ENCODE measurements at places on chromosomes 6 and 20.
A peak's percentile ranks its signal among the peaks of the same experiment; 100 is the strongest.

GRCh38 chr6:40440053-40440452 lies 147.1 kb downstream of the LRFN2 start:
- DNase-seq: peak; percentile 53

DNA sequence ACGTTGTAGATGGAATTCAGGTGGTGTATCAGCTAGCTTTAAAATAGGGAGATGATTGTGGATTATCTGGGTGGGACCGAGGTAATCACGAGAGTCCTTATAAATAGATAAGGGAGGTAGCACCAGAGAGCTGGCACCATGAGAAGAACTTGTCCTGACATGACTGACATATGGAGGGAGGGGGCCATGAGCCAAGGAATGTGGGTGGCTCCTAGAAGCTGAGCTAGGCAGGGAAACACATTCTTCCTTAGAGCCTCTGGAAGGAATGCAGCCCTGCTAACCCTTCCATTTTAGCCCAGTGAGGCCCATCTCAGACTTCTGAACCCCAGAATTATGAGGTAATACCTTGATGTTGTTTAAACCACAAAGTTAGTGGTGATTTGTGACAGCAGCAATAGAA lies 321.1 kb upstream of the SULF2 start:
- no peak for DNase-seq

DNA sequence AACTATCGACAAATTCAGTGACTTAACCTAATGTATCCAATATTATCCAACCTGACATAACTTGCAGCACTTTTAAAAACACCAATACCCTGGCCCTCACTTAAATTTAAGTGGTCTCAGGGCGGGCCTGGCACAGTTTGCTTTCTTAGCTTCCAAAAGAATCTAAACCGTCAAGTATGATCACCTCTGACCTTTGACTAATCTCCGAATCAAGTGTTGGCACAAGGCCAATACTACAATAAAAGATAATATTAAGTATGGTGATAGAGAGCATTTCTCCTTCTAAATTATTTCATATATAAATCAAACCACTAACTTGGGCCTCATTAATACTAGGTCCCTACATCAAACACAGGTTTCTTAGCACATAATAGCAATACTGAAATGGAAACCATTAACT lies 153.0 kb downstream of the PTPRK start:
- no peak for DNase-seq

DNA sequence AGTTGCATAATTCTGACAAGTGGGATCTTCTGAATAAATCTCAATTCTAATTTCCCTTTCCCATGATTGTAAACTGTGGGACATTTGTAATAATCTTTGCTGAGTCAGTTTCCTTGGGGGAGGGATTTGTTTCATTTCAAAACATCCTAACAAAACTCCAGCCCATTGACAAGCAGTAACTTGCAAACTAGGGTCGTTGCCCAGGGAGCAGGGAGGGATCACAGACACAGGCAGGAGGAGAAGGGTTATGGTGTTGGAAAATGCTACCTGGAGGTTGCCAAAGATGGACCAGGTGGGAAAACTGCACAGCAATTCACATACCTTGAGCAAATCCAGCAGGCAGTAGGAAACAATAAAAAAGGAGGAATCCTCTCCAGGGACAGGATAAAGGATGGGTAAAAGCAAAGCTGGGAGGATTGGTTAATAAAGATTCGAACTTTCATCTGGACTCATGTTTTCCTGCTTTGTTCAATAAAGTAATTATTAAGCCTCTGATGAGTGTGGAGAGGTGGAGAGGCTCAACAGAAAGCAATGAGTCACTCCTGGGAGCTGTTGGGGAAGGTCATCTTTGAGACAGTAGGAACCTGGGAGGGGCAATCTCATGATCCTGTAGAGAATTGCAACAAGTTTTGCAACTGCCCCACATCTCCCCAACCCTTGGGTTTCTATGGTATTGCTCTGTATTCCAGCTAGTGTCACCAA lies 87.3 kb upstream of the AKIRIN2 start:
- peak; percentile 91 for DNase-seq

DNA sequence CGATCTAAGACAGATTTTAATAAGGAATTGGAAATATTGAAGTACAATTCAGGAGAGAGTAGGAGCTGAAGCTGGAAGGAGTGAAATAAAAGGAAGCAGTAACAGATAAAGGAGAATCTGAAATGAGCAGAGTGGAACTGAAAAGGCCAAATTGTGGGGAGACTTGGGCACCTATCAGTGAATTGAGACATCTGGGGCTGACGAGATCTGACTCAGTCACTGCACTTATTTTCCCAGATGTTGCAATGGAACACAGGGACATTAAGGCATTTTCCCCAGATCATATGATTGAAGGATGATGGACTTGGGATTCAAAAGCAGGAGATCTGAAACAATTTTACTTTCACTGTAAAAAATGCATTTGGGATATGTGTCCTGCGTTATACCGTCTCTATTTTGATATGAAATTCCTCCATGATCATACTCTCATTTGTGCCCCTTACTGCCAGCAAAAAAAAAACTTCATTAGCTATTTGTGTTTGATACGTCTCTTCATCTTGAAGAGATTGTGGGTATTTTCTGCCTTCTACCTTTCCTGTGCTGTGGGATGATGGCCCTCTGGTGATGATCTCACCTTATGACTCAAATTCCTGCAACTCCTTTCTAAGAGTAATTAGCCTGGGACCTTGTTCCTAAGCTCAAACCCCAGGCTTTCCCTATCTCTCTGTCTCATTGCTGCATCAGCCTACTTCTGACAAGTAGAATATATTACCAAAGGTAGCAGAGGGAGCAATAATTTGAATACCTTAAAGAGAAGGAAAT lies 278.5 kb upstream of the MAN1A1 start:
- DNase-seq: no peak

DNA sequence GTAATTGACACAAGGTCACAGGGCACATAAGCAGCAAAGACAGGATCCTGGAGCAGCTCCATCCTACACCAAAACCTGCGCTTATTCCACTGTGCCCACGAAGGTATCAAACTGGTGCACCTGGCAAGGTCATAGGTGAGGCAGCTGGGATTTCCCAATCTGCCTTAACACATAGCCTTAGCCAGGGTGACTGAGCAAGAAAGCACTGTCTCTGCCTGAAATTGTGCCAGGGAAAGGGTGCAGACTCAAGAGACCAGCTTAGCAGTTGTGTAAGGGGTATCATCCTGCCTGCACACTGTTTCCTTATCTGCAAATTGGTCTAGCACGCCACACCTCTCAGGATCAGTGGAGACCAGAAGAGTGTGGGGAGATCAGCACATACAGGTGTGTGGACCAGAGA lies 82.8 kb downstream of the MAFB start:
- DNase-seq: no peak

DNA sequence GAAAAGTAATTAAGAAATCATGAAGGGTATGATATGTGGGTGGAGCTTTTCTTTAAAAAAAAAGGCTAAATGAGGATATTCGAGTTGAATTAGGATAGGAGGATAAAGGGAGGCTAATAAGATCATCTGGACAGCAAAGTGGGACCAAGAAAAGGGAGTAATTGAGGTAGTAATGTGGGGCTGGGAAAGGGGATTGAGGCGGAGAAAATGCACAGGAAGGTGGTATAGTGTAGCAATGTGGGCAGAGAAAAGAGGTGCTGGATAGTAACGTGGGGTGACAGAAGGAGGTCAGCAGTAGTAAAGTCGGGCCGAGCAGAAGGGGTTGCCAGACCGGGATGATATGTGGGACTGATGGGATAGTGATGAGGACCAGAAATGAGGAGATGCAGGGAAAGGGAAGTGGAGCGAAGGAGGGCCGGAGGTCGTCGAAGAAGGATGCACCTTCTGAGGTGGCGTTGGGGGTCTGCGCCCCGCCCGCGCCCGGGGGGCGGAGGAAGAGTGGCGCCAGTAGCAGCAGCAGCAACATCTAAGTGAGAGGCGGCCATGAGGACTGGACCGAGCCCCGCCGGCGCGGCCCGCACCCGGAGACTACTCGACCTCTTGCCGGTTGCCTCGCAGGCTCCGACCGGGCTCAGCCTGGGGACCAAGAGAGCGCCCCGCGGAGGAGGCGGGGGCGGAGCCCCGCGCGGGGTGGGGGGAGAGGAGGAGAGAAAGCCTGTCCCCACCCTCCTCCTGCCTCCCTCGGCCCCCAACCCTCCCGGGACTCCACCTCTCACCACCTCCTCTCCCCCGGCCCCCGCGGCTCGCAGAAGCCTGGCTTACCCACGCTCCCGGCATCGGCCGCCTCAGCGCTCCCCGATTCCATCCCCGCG lies 887 bp downstream of the GABBR1 start:
- no peak for DNase-seq

GRCh38 chr6:152821525-152821924 lies 70.9 kb downstream of the VIP start:
- DNase-seq: no peak

DNA sequence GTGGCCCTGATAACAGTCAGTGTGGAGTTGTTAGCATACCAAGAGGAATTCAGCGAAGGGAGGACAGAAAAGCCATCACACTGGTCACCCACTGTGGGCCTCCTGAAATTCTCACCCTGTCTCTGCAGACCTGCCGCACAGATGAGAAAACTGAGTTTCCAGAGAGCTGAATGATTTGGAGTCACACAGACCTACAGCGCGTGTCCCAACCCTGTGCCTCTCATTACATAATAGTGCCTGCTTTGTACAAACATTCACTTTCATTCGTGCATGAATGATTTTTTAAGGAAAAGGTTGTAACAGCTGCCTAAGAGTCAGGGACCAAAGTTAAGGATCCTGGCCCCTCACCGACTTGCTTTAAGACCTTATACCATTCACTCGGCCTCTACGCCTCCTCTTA lies 62.7 kb downstream of the THBS2 start:
- DNase-seq: no peak

GRCh38 chr20:35462351-35462750 lies 7.0 kb downstream of the CEP250 start:
- DNase-seq: no peak

GRCh38 chr6:149168968-149169367 lies 148.5 kb upstream of the TAB2 start:
- no peak for DNase-seq

DNA sequence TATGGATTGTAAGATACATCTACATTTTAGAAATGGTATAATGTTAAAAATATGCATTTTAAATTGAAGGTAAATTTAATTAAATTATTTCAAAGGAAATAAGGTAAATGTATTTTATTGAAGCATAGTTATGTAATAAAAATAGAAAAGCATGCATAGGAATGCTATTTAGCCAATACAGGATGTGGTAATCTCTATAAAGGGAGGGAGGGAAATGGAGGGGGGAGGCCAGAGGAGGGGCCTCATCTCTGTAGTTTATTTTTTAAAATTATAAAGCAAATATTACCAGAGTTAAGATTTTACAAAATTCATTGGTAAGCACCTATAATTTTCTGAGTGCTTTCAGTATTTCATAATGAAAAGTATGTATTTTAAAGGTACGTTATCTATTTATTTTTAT lies 27.2 kb downstream of the SLC16A10 start:
- DNase-seq: no peak

DNA sequence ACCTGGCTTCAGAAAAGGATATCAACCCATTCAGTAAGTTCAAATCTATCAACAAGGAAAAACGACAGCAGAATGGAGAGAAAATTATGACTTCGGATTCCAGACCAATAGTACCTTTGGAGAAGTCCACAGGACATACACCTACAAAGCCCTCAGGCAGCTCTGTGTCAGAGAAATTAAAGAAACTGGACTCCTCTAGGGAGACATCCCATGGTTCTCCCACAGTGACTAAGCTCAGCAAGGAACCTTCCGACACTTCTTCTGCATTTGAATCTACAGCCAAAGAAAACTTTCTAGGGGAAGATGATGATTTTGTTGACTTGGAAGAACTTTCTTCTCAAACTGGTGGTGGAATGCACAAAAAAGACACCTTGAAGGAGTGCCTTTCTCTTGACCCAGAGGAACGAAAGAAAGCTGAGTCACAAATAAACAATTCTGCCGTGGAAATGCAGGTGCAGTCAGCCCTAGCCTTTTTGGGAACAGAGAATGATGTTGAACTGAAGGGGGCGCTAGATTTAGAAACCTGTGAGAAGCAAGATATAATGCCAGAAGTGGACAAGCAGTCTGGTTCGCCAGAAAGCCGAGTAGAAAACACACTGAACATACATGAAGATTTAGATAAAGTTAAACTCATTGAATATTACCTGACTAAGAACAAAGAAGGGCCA lies 67.4 kb upstream of the HINT3 start:
- DNase-seq: peak; percentile 66

- no peak for DNase-seq
Observed at GRCh38 chr20:61331543-61331942, 79.5 kb downstream of the CDH4 start.

DNA sequence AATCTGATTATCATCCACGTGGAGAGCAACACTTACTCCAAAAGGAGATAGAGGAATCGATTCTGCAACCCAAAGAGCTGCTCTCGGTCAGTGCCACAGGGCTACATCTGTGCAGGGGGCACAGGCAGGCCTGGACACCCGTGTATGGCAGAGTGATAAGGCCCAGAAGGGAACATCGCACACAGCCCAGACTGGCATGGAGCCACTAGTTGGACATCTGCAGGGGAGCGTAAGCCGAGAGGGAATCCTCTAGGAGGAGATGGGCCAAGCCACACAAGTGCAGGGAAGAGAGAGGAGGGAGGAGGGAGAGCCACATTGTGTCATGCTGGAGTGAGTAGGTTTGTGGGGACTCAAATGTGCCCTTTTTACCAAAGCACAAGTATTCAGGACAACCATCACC lies 50.4 kb upstream of the ENTPD6 start:
- DNase-seq: no peak

DNA sequence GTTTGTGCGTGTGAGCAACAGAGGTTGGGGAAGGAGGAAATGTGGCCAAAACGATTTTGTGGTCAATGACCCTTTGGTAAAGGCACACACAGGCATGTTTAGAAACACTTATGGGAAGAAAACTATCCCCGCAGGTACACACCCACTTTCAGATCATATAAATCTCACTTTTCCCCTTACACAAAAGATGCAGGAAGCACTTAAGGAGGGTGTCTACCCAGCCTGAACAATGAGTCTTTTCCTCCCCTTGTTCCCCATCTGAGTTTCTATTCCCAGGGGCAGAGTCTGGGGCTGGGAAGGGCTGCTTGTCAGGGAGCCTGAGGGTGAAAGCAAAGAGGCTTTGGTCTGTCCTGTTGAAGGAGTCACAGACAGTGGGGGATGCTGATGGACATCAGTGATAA lies 193.2 kb upstream of the SALL4 start:
- no peak for DNase-seq

DNA sequence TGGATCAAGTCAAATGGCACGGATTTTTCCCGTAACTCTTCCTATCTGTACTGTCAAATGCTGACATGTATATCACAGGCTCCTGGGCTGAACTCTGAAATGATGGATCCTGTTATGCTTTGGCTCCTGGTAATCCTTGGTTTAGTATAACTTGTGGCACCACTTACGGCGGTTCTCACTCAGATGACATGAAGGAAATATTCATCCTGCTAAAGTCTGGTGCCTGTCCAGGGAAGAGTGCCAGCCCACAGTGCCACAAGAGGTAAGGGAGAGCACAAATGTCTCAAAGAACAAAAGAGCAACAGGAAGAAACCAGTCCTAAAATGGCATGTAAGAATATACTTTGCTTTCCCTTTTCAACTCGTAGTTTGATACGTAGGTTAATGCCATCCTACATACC lies 93.1 kb upstream of the TAB2 start:
- DNase-seq: no peak

All from inflammatory macrophage treated with lipopolysaccharide for 1 hour (primary cell).